RWPE1 (cell line): ENCODE measurements at places on chromosomes 7 and 10.

GRCh38 chr7:18520450-18521235 lies 25.1 kb downstream of the HDAC9 start:
- DNase-seq, result peak; percentile 29

GRCh38 chr10:112728118-112728883 lies 221.7 kb upstream of the TCF7L2 start:
- DNase-seq, result no peak

GRCh38 chr10:132459301-132460003 lies 62.5 kb downstream of the PWWP2B start:
- DNase-seq, result no peak

DNA sequence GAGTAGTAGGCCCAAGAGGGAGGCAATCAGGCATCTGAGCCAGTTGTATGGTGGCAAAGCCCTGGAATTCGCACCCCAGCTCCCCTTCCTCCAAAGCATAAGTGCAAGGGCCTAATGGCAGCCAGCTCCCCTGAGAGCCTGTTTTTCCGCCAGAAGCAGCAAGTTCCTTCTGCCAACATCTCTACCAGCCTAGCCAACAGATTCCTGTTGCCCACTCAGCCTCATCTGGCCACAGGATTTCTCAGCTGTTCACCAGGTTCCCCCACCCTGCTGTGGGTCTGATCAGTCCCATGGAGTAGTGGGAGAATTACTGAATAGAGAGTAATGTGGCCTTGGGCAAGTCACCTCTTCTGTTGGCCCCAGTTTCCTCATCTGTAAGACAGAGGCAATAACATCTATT lies 186.2 kb upstream of the PDE1C start:
- DNase-seq, result no peak

DNA sequence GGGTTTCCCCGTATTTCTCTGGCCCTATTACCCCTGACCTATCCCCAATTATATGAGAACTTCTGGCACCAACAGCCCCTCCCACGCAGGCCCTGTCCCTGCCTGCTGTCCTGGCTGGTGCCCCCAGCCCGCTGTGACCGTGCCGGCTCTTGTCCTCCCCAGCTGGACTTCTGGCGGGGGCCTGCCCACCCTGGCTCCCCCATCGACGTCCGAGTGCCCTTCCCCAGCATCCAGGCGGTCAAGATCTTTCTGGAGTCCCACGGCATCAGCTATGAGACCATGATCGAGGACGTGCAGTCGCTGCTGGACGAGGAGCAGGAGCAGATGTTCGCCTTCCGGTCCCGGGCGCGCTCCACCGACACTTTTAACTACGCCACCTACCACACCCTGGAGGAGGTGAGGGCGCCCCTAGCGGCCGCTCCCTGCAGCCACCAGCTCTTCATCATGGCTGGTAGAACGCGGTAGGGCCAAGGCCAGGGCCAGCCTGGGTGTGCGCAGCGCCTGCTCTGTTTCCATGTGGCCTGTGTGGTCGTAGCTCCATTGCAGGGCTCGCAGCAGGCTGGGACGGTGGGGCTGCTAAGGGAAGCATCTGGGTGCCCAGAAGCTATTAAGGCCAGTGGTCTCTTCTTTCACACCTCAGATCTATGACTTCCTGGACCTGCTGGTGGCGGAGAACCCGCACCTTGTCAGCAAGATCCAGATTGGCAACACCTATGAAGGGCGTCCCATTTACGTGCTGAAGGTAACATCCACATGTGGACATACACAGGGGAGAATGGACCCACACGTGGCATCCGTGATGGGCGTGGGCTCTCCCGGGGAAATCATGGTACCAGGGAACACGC lies 1.4 kb downstream of the CPA1 start:
- DNase-seq, result no peak

DNA sequence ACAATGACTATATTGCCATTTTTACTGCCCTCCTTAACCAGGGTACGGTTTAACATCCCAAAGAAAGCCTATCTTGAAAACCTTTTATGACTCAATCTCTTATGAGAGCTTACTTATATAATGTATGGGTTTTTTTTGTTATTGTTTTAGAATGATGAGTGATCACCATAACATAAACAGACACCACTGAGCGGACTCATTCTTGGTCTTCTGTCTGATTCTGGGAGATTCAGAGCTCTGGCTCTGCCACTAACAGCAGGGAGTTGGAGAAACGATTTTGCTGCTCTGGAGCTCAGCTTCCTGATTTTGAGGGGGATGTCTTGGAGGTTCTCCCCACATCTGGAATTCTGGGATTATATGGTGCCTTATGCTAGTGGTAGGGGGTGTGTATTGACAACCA lies 244.1 kb downstream of the FRMD4A start:
- DNase-seq, result no peak

- DNase-seq, result no peak
These were observed 200.4 kb upstream of the NFE2L3 start for GRCh38 chr7:25951414-25952260.

DNA sequence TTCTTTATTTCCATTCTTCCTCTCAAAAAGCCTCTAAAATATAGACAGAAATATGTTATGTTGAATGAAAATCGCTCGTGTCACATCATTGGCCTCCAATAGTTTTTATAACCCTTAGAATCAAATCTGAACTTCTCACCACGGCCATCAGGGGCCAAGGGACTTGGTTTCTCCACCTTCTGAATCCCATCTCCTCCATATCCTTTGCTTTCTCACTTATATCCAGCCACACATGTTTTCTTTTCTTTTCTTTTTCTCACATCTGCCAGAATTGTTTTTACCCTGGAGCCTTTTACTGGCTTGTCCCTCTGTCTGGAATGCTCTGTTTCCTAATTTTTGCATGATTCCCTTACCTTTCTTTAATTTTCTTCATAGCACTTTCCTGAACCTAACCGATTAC lies 95.6 kb downstream of the CD36 start:
- DNase-seq, result no peak

DNA sequence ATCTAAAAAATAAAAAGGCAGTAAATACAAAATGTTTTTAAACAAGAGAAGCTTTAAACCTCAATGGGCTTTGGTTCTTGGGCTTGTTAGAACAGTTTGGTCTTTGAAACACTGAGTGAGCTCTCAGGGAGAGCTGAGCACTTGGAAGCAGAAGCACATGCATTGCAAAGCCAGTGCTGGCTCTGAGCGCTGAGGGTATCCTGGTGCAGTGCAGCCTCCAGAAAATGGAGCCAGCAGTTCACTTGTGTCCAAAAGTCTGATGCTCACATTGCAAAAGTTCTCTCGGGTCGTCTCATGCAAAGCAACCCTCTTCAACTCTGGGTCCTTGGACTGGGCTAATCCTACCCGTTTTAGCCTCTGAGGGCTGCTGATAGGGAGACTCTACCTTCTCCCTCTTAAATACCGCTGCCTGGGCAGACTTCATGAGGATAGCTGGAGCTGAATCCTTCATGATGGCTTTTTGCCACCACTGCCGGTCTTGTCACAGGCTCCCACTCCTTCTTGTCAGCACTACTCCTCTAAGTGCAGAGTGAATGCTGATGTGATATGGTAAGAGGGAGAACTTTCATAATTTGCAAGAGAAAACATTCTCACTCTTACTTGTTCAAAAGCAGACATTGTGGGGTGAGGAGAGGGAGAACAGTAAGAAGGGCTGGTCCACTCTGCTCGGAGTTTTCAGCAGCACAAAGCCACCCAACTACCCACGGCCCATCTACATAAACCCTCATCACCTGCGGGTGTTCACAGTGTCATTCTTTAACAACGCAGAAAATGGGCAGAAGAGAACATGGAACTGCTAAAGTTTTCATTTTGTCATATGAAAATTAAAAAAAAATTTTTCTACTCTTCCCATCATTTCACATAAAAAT lies 42.2 kb upstream of the BMPER start:
- no peak for DNase-seq

DNA sequence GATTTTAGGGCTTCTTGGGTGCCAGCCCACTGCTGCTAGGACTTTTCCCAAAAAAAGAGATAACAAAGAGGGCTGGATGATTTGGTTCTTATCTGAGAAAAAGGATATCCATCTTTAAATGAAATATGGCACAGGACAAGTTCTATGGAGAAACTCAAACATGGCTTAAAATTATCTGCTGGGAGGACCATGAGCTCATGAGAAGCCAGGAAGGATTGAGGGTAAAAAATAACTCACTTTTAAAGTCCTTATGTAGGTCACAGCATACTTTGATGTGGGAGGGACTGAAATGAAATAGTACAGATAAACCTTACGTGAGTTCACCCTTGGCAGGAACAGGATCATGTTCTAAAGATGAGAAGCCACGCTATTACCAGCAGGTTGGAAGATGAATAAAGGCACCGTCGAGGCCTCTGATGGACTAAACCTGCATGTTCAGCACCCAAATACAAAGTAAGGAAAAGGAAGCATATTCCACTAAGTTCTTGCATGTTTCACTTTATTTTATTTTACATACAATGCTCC lies 369.2 kb upstream of the KLF6 start:
- no peak for DNase-seq

- no peak for DNase-seq
These were observed 25.2 kb downstream of the DNAJB12 start for GRCh38 chr10:72329290-72330068.

- DNase-seq, result no peak
These were observed 44.6 kb downstream of the VWA2 start for GRCh38 chr10:114283535-114284234.

DNA sequence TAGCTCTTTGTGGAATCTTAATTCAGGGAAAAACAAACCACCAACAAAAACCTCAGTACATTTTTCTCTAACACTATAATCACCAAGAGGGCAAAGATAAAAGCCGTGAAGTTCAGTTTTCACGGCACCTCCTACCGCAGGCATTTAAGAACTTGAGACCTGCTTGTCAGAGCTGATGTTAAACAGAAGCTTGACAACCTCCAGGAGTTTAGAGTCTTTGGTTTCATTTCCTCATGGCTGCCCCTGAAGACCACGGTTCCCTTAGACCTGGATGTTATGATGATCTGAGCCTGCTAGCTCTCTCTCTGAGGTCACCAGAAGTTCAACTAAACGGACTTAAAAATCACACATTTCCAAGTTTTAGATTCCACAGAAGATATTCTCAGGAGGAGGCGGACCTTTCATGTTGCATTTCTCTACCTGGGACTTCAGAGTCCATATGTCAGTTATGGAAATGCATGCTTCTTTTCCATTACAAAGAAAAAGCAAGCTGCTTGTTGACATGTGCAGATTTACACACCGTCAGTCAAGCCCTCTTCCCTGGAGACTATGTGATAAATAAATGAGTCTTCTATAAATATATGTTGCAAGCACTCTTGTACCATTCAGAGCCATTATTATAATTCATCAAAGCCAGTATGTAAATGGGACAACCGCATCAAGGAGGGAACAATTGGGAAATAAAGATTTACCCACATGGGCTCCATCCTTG lies 258.0 kb downstream of the GFRA1 start:
- DNase-seq, result no peak

GRCh38 chr10:57948796-57949195 lies 318.9 kb downstream of the IPMK start:
- no peak for DNase-seq

DNA sequence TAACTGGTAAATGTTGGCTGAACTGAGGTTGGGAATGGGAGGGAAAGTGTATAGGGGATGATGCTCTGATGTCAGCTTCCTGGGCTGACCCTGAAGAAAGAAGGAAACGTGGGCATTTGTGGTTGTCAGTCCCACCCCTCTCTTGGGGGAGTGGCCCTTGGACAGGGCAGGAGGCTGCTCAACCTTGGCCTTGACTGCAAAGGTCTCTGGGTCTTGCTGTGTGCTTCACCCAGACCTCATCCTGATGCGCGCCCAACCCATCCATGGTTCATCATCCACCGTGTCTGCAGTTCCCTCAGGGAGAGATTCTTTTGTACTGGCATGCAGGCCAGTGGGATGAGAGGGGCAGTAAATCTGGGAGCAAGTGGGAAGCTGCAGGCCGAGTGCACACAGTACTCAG lies 4.7 kb upstream of the ZYX start:
- DNase-seq, result no peak

- DNase-seq, result no peak
These were observed 1.0 kb downstream of the PDE1C start for GRCh38 chr7:32069116-32069650.

DNA sequence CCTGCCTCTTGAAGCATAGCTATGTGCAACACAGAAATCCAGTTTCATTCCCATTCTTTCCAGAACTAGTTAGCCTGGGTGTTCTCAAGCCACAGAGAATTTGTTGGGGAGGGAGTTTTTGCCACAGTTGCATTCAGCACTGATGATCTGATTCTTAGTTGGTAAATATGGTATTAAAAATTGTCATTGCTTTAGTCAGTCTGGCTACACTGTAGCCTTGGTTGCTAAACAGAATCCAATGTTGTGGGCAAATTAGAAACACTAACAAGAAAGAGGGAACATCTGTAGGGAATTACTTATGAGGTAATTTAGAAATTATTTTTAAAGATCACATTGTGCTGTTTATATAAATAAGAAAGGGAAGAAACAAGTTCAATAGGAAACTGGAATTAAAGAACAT lies 57.0 kb upstream of the CC2D2B start:
- no peak for DNase-seq

- DNase-seq, result no peak
These were observed 94.4 kb upstream of the SFMBT2 start for GRCh38 chr10:7505196-7505595.

DNA sequence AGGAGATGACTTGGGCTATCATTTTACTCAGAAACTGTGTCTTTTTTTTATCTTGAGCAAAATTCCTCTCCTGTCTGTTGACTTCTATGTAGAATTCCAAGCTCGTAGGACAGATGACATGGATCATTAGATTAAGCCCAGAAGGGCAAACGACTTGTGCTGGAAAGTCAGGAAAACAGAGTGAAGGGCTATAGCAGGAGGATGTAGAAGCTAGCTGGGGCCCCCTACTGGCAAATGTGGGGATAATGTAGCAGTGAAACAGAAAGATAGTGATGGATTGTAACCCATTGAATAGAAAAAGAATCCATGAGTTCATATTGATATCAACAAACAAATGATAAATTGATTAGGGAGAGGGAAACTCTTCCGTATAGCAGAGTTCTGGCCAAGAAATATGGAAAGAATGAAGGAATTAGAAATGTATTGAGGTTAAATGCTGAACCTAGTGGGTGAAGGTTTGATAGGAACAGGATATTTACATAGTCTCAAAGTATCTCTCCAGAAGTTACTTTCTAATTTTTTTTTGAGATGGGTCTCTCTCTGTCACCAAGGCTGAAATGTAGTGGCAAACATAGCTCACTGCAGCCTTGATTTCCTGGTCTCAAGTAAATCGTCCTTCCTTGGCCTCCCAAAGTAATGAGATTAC lies 103.6 kb downstream of the LYZL1 start:
- DNase-seq, result peak; percentile 38

GRCh38 chr7:97020601-97020995 lies 4.0 kb downstream of the DLX5 start:
- DNase-seq, result no peak

DNA sequence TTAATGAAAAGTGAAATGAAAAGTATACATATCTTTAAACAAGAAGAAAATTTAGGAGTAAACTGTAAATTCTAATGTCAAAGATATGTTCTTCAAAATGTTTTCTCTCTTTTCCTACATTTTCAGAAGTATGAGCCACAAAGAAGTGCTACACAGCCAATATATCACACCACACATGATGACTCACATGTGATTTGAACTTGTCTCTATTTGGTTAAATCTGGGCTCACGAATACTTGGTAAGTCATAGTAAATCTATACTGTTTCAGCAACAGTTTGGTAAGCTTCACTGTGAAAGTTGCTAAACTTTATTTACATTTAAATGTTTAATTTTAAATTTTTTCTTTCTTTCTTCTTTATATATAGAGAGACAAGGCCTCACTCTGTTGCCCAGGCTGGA lies 380.6 kb upstream of the IGFBP3 start:
- DNase-seq, result no peak
